ENCODE measurements at places on chromosomes 4 and X. TPM values are rescaled to one million over a fixed set of nuclear protein-coding genes. Genes with fewer than 3 reads are reported as not detected.

DNA sequence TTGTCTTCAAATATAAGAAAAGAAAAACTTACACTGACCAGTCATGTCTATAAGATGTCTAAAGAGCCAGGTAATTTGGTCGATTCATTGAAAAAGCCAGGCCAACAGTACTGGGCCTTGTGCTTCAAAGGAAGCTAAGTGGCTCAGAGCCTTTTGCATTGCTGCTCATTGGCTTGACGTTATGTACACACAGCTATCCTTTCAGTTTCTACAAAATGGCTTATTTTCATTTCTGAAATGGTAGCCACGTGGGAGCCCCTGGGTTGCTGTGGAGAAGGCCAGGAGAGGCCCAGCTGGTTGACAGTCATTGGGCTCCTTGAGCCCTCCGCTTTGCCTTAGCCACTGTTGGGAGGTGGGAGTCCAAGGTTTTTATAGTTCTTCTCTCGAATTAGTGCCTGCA, 199.1 kb upstream of the CXorf66 start:
- no peak for DNase-seq

- DNase-seq, result no peak
Observed at GRCh38 chr4:26229974-26230373, 90.8 kb upstream of the RBPJ start.

TADA2B gene
- 12.0 TPM for total RNA-seq

DNA sequence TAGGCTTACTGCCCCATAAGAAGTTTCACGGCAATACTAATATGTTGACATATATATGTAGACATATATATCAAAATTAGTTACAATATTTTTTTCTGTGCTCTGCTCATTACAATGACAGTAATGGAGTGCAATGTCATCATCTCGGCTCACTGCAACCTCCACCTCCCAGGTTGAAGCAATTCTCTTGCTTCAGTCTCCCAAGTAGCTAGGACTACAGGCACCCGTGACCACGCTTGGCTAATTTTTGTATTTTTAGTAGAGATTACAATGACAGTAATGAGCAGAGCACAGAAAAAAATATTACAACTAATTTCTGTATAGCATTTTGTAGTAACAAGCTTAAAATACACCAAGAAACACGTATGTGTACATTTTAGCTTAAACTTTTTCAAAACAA, 7.6 kb downstream of the EIF4E start:
- no peak for DNase-seq

CTAG2 gene
- 0.87 TPM for total RNA-seq

DNA sequence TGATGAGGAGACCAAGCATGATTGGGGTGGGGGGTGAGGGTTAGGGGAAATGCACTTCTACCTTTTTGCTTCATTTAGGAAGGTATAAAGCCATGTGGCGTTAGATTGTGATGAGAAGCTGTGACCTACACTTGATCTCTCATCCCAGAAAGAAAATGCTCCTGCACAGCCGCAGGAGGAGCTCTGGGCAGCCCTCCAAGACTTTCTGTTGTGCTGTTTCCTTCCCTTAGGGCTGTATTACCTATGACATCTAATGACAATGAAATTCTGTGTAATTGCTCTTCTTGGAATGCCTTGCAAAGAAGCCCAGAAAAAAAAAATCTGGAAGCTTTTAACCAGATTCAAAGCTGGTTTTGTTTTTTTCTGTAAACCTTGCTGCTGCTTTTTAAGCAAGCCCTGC, 13.4 kb downstream of the PRPS2 start:
- DNase-seq, result no peak

GRCh38 chr4:185137233-185137925, 5.7 kb upstream of the SLC25A4 start:
- peak; percentile 24 for DNase-seq
